Lung (tissue), 17 donors: ENCODE measurements at places on chromosomes 12 and 14. TPM values are rescaled to one million over a fixed set of nuclear protein-coding genes. Genes with fewer than 3 reads are reported as not detected.

PPP1R1A gene
- 0.98 TPM for total RNA-seq

TCL1B gene
- total RNA-seq: not detected

C14orf39 gene
- 1.1 TPM for total RNA-seq

BCDIN3D gene
- 4.4 TPM for total RNA-seq

GDF3 gene
- total RNA-seq: not detected

ACSS3 gene
- 24.8 TPM for total RNA-seq

DNA sequence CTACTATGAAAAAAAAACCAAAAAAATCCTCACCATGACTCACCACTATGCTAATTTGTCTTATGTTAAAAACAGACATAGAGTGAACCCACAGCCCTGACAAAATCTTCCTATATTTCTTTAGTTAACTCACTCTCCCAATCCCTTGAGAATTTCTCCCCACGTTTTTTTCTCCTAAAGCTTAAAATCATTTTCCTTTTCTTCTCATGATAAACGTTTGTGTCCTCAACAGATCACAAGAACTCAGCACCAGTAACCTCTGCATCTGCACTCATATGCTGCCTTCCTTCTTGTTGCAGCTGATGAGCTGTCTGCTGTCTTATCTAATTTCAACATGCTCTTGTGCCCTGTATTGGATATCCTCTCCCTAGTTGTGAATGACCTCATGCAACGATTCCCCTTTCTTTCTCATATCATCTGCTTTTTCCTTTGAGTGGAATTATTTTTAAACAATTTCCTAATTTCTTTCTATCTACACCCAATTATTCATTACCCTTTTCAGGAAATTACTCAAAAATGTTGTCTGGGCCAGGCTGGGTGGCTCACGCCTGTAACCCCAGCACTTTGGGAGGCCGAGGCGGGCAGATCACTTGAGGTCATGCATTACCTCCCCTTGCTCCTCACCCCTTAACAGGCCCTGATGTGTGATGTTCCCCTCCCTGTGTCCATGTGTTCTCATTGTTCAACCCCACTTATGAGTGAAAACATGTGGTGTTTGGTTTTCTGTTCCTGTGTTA, 427.5 kb upstream of the MGAT4C start:
- H3K4me3 ChIP-seq: no peak overlapping the region
- no peaks in the 10 kb centered on the region for H3K27me3 ChIP-seq
- no peak overlapping the region for H3K27ac ChIP-seq
- no peaks in the 10 kb centered on the region for H3K4me1 ChIP-seq
- H3K36me3 ChIP-seq: no peaks in the 10 kb centered on the region

DNA sequence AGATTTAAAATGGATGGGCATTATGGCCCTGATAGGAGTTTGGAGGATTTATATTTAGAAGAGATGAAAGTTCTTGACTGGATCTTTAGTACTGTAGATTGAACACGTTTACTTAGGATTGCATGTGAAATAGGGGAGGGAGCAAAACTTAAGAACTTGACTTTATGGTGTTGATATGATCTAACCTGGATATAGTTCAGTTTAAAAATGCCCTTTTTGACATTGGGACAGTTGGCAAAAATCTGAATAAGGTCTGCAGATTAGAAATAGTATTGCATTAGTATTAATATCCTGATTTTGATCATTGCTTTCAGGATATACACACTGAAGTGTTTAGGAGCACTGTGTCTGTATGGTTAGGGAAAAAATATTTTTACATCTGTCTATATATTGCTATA, 9.6 kb downstream of the TMBIM6 start:
- H3K4me1 ChIP-seq: peaks cover 6% of the 10 kb centered on the region
- H3K36me3 ChIP-seq: peaks cover 11% of the 10 kb centered on the region
- H3K27ac ChIP-seq: peak overlapping the region; percentile 26

DNA sequence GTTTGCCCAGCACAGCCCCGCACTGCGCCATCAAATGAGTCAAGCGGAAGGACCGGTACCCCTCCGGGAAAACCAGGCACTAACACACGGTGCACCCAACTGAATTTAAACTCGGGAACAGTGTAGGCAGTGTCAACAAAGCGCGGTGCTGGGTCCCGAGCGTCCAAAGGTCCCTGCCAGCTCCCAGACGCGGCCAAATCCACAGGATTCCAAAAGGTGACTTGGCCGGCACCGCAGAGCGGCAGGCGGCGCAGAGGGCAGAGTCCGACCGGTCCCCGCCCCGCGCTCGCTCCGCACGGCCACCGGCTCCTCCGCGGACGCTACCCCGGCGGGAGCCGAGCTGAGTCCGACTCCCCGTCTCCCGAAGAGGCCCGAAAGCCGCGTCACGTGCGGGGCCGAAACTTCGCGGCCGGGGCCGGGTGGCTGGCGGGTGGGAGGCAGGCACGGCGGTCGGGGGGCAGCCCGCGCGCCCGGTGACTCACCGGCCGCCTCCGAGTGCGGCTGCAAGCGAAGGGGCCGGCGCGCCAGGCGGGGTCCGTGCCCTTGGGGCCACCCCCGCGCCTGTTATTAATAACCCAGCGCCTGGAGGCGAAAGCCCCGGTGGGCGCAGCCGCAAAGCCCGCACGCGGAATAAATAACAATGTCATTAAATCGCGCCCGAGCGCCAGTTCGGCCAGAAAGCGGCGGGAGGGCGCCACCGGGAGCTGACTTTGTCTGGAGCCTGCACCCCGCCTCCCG, 863 bp downstream of the DENND5B start:
- no peaks in the 10 kb centered on the region for H3K36me3 ChIP-seq
- H3K4me3 ChIP-seq: peak overlapping the region; percentile 89
- no peaks in the 10 kb centered on the region for H3K4me1 ChIP-seq
- H3K27me3 ChIP-seq: no peaks in the 10 kb centered on the region
- peak; percentile 79 for DNase-seq
- peak overlapping the region; percentile 100 for H3K27ac ChIP-seq

GRCh38 chr14:86481104-86481503, 951.2 kb downstream of the FLRT2 start:
- no peaks in the 10 kb centered on the region for H3K4me1 ChIP-seq
- no peak overlapping the region for H3K4me3 ChIP-seq
- no peaks in the 10 kb centered on the region for H3K27me3 ChIP-seq

DNA sequence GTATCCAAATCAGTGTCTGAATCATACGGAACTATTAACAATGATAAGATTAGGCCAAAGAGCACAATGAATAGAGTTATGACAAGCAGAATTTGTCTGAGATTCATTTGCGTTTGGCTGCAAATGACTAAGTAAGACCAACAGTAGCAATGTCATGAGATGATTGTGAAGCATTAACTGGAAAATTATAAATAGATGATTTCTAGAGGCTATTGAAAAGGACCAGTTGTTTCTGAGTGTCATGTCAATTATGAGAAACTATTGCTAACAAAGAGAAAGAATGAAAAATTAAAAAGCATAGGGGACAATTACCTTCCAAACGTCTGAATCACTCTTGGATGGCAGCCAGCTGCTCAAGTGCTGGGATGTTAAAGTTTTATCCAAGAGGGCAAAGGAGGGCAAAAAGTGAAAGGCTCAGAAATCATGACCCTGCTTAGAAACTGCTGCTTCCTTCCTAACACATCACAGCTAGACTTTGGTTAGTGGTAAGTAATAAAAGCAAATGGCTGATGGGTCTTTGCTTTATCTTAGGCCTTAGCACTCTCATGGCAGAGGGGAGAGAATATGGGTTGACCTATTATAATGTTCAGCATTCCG, 89.0 kb downstream of the AKAP6 start:
- H3K4me3 ChIP-seq: no peak overlapping the region
- H3K36me3 ChIP-seq: no peaks in the 10 kb centered on the region
- H3K27ac ChIP-seq: no peak overlapping the region
- no peaks in the 10 kb centered on the region for H3K27me3 ChIP-seq

GRCh38 chr14:92866181-92866752, 56.7 kb upstream of the CHGA start:
- H3K27ac ChIP-seq: no peak overlapping the region
- H3K4me1 ChIP-seq: no peaks in the 10 kb centered on the region
- no peaks in the 10 kb centered on the region for H3K36me3 ChIP-seq
- peak; percentile 15 for DNase-seq
- H3K27me3 ChIP-seq: no peaks in the 10 kb centered on the region

DNA sequence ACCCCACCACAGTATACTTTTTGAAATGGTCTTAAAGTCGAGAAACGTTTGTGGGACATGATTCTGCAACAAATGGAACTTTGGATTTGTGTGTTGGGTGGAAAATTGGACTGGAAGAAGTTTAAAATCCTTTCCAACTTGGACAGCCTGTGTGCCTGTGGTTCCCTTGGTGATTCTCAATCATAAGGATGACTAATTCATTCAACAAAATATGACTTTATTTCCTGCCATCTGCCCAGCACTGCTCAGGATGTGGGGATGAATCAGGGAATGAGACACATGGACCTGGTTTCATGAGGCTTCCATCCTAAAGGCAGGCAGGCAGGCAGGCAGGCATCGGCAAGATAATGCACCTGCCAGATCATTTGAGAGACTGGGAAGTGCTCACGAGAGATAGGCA, 57.3 kb upstream of the TMEM132D start:
- no peaks in the 10 kb centered on the region for H3K27me3 ChIP-seq
- no peaks in the 10 kb centered on the region for H3K36me3 ChIP-seq
- no peak for DNase-seq
- H3K27ac ChIP-seq: no peak overlapping the region

- H3K27me3 ChIP-seq: no peaks in the 10 kb centered on the region
- DNase-seq: no peak
- H3K27ac ChIP-seq: peak overlapping the region; percentile 43
- H3K4me3 ChIP-seq: no peak overlapping the region
- peaks cover 3% of the 10 kb centered on the region for H3K4me1 ChIP-seq
Measured at GRCh38 chr14:55386037-55386808, 25.4 kb downstream of the ATG14 start.

GRCh38 chr12:71873821-71874220, 34.3 kb downstream of the TBC1D15 start:
- no peak for DNase-seq
- no peak overlapping the region for H3K27ac ChIP-seq
- peaks cover 5% of the 10 kb centered on the region for H3K36me3 ChIP-seq
- no peak overlapping the region for H3K4me3 ChIP-seq
- no peaks in the 10 kb centered on the region for H3K27me3 ChIP-seq

DNA sequence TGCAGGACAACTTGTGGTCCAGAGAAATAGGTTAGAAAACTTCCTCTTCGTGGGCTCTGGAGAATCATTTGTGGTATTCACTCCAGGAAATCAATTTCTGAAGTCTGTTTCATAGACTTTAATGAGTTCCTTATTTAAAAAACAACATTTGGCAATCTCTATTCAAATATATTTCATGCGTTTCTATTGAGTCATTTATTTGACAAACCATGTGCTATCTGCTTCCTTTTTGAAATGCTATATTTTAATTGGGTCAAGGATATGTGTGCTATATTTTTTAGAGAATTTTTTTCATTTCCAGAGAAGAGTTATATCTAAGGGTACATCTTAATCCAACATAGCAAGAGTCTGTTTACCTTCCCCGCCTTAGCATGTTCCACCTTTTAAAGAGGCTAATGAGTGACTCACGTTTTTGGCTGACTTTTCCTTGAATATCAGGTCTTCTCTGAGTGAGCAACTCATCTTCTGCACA, 252.4 kb upstream of the EGLN3 start:
- H3K27me3 ChIP-seq: no peaks in the 10 kb centered on the region
- H3K36me3 ChIP-seq: no peaks in the 10 kb centered on the region
- DNase-seq: no peak
- H3K4me3 ChIP-seq: no peak overlapping the region
- no peak overlapping the region for H3K27ac ChIP-seq
- H3K4me1 ChIP-seq: no peaks in the 10 kb centered on the region

DNA sequence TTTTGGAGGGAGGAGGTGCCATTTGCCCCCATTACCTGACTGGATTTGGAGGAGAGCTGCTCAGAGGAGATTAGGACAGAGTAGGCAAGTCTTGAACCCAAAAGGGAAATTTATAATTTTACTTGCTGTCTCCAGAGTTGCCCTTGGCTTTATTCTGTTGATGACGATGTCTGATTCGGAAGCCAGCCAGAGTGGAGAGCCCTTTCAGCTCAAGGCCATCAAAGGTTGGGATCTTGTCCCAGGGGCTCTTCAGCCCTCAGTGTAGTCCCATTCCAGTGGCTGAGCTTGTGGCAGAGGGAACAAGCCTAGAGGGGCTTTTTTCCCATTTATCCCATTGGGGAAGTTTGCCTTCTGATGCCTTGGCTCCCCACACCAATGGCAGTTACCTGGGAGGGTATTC, 71.8 kb downstream of the HSD17B6 start:
- H3K36me3 ChIP-seq: no peaks in the 10 kb centered on the region
- peaks cover 31% of the 10 kb centered on the region for H3K4me1 ChIP-seq
- no peak for DNase-seq
- no peaks in the 10 kb centered on the region for H3K27me3 ChIP-seq
- H3K27ac ChIP-seq: no peak overlapping the region

DNA sequence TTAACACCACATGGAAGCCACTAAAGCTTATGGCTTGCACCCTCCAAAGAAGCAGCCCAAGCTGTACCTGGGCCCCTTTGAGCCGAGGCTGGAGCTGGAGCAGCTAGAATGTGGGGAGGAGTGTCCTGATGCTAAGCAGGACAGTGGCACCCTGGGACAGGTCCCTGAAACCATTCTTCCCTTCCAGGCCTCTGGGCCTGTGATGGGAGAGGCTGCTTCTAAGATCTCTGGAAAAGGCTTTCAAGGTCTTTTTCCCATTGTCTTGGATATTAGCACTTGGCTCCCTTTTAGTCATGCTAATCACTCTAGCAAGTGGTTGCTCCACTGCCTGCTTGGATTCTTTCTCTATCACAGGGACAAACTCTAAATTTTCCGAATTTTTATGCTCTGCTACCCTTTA, 40.9 kb downstream of the OSBPL8 start:
- H3K27me3 ChIP-seq: no peaks in the 10 kb centered on the region
- peaks cover 6% of the 10 kb centered on the region for H3K36me3 ChIP-seq
- H3K4me1 ChIP-seq: no peaks in the 10 kb centered on the region
- H3K27ac ChIP-seq: no peak overlapping the region

DNA sequence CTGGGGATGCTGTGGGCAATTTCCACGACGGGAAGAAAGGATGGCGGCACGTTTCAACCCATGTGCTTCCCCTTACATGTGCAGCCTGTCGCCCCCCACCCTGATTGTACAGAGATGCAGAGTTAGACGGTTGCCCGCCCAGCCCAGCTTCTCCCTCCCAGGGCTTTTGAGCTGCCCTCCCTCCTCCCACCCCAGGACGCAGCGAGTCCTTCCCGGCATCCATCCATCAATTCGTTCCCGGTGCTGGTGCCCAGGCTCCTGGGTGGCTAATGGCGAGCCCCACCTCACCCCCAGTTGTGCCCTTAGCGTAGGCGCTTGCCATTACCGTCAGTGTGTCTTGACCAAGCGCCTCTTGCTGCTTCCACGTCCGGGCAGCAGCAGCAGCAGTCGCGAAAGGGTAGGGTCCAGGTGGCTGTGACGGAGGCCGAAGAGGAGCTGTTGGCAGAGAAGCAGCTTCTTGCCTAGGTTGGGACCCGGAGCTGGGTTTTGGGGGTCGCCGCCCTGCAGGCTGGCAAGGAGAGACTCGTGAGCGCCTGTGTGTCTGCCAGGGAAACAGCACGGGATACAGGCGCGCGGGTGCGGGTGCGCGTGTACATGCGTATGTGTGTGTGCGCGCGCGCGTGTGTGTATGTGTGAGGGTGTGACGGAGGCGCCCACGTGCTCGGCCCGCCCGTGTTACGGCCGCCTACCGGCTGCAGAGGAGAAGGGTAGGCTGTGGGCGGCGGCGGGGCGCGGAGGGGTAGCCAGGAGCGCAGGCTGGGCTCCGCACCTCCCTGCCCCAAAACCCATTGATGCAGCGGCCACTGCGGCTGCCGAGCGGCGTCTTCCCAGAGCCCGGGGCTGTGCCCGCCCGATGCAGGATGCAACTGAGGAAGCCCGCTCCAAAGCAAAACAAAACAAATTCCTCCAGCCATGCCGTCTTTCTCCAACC, at the start of gene SLC6A15:
Gene SLC6A15, minus strand, starts transcription at position 602 of the 931 bp plus-strand sequence. CDS start 20,679 bp downstream, outside the sequence.
- peaks cover 21% of the 10 kb centered on the region for H3K4me1 ChIP-seq
- no peaks in the 10 kb centered on the region for H3K27me3 ChIP-seq
- no peaks in the 10 kb centered on the region for H3K36me3 ChIP-seq
- H3K4me3 ChIP-seq: peak within 1 kb of the TSS; percentile 25
- H3K27ac ChIP-seq: no peak within 1 kb of the TSS
- peak; percentile 67 for DNase-seq
